DMS79 treated with DMSO at 0.1 percent for 48 hours (cell line): ENCODE measurements at places on chromosomes 12 and 14.

DNA sequence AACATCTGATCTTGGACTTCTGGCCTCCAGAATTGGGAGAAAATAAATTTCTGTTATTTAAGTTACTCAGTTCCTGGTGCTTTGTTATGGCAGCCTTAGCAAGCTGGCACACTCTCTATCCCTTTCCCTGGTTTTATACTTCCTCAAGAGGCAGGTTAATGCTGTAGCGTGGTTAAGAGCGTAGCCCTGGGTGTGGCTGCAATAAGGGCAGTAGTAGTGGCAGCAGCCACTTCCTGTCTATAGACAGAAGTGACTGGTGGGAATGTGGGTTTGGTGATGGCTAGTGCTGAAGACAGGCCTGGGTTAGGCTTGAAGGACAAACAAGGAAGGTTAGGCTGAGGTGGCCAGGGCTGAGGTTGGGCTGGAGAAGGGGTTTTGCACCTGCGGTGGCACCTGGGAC lies 3.6 kb upstream of the LGALS3 start:
- no peak for DNase-seq

- no peak for DNase-seq
Measured at GRCh38 chr12:49942921-49943624, 7.5 kb upstream of the AQP2 start.

GRCh38 chr12:99387661-99388060 lies 259.9 kb upstream of the GARIN6 start:
- DNase-seq, result no peak

- no peak for DNase-seq
Measured at GRCh38 chr14:31271648-31272047, 64.1 kb upstream of the HECTD1 start.

DNA sequence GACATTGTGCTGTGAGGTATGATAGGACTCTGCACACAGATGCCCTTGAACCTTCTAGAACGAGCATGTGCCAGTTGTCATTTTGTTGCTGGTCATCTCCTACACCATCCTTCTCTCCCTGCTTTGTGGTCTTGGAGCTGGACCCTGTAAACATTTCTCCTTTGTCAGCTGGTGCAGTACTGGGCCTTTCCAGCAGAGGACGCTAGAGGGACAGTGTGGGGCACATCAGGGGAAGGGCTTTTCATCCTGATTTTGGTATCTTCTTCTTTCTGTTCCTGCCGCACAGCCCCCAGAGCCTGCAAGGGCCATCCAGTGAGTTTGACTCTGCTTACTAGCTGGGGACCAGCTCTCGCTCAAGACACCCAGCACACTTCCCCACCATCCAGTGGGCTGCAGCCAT lies 484.6 kb downstream of the AACS start:
- DNase-seq, result no peak

DNA sequence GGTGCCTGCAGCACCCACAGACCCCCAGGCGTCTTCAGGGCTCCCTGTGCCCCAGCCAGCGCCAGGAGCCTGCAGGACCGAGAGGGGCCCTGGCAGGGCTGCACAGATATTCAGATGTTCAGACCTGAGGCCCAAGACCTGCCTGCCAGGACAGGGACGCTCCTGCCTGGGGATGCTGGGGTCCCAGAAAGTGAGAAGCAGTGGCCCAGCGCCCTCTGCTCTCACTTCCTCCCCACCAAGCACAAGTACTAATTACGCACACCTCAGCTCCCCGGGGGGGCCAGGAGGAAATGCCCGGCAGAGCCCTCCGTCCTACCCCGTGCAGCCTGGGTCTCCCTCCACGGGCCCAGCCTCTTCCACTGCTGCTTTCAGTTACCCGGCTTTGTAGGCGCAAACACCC lies 28.8 kb upstream of the INF2 start:
- DNase-seq, result no peak

DNA sequence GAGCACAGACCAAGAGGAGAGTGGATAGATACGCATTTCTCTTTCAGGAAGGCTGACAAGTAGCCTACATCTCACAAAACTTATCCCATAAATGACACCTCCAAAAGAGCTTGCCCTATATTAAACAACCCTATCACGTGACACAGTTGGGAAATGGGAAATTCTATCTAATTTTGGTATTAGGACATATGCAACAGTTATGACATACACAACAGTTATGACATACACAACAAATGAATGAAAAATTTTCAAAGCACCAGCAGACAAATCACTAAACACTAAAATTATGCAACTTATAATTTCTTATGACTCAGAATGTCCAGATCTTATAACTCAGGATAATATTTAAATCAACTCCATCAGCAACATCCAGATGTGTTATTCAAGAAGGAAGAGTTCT lies 54.1 kb downstream of the DUSP16 start:
- no peak for DNase-seq

GRCh38 chr12:12872139-12872933 lies 19.0 kb upstream of the GPRC5A start:
- peak; percentile 96 for DNase-seq

DNA sequence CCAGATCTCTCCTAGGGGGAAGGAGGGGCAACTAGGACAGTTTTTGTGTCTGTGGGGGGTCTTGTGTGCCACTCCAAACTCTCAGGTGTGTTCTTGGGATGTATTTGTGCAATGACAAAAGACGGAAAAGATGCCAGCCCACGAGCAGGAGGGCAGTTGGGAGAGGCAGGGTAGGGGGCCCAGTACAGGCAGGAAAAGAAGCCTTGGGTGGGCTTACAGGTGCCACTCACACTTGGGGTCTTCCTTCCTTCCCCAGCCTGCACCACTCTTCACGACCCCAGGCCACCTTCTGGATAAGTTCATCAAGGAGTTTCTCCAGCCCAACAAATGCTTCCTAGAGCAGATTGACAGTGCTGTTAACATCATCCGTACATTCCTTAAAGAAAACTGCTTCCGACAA lies 24.4 kb downstream of the OAS2 start:
- no peak for DNase-seq

- no peak for DNase-seq
Measured at GRCh38 chr12:108166505-108166904, 37.4 kb downstream of the WSCD2 start.

GRCh38 chr12:47184813-47185212 lies 105.1 kb upstream of the AMIGO2 start:
- no peak for DNase-seq

- DNase-seq, result no peak
Measured at GRCh38 chr12:120000556-120000955, 11.5 kb downstream of the BICDL1 start.

GRCh38 chr14:55160989-55161388 lies 30.4 kb downstream of the DLGAP5 start:
- peak; percentile 63 for DNase-seq

DNA sequence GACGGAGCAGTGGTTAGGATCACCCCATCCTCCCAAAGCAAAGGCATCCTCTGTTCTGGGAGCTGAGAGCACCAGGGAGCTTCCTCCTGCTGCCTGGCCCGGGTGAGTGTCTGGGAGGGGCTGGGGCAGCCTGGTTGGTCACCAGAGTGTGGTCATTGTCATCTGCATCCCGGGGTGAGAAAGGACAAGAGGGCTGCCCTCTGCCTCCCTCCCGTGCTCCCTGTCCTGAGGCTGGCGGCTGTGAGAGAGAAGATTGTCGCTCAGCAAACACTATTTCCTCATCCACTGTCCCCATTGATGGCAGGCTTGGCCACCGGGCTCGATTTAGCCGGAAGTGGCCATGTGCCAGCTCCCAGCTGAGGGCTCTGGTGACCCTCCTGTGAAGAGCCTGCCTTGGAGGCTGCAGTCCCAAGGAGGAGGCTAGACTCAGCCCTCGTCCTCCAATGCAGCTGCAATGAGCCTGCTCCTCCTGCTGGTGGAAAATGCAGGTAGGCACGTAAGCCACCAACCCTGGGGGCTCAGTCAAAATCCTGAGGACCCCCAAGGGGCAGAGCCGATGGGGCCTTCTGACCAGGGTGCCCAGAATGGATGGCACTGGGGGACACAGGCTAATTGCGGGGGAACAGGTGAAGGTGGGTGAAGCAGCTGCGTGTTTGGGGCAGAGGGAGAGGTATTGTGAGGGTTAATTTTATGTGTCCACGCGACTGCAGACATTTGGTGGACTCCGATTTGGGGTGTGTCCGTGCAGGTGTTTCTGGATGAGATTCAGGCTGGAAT lies 155.7 kb downstream of the KIF26A start:
- peak; percentile 43 for DNase-seq

DNA sequence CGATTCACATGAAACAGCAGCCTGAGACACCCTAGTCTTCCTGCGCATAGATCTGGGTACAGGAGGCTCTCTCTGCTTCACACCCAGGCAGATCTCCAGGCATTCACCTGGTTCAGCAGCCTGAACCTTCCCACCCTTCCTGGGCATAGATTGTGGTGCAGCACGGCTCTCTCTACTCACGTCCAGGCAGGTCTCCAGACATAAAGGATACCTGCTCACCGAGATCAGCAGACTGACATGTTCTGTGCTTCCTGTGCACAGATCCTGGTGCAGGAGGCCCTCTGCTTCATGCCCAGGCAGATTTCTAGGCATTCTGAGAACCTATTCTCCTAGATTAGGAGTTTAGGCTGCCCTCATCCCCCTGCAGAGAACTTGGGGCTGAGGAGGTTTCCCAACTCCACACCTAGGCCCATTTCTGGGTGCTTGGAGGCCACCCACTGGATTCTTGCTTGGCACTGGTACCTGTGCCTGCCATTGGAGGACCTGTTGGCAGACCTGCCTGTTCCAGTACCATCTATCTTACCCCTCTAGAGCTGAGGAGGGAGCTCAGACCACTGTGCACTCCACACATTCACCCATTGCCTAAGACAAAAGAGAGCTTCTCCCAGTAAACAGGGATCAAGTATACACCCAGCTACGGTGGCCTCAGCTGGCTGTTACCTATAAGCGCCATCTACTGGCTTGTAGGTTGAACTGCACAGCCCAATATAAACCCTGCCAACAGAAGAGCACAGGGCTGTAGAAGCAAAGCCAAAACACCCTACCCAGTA lies 28.0 kb upstream of the GARIN6 start:
- no peak for DNase-seq
